ENCODE measurements at places on chromosomes 4 and X.
A peak's percentile ranks its signal among the peaks of the same experiment; 100 is the strongest.

- DNase-seq: no peak
These were observed 47.9 kb downstream of the BEND4 start for GRCh38 chr4:42104521-42104920.

DNA sequence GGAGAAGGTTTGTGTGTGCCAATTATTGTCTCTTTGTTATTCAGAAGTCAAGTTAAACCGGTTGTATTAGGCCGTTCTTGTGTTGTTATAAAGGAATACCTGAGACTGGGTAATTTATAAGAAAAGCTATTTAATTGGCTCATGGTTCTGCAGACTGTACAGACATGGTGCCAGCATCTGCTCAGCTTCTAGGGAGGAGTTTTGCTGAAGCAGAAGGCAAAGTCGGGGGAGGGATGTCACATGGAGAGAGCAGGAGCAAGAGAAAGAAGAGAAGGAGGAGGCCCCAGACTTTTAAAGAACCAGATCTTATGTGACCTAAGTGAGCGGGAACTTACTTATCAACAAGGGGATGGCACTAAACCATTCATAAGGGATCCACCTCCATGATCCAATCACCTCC is 349.3 kb upstream of the PCDH18 start:
- DNase-seq: no peak

GRCh38 chr4:88737307-88737941 is 39.8 kb upstream of the NAP1L5 start:
- DNase-seq: peak; percentile 11

DNA sequence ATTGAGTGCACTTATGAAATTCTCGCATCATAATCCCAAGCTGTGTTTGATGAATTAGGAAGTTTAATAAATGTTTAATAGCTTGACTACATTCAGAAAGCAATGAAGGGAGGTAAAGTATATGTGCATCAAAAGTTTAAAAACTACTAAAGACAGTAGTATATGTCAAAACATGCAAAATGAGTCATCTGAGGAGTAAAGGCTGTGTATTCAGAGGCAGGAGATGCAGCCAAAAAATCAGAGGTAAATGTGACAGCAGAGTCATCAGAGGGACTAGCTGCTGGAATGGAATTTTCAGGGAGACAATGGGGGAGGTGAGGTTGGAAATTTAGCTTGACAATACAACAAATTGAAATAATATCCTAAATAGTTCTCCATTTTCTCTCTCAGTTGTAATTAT is 127.0 kb upstream of the FUNDC1 start:
- no peak for DNase-seq

- DNase-seq: no peak
These were observed 3.4 kb downstream of the KIT start for GRCh38 chr4:54661169-54661568.

GRCh38 chrX:29560065-29560464 is 655.3 kb upstream of the MAGEB2 start:
- no peak for DNase-seq

GRCh38 chrX:141732031-141732430 is 33.5 kb upstream of the SPANXD start:
- no peak for DNase-seq

- peak; percentile 10 for DNase-seq
These were observed 851 bp downstream of the POLR2B start for GRCh38 chr4:56979421-56980072.

DNA sequence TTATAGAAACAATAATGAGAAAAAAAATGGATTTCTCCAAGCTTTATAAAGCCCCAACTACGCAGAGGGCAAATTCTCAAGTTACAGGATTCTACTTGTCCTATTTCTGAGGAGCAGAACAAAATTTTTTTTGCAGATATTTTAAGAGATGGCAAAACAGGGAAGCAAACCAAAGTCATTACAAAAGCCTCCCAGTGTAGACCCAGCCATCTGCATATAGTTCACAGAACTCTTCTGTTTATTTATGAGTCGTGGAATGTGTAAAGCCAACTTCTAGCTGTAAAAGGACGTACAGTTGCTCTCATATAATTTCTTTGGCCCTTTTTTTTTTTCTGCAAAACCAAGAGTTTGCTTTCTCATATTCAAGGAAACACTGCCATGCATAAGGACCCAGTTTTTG is 120.4 kb downstream of the PCDH7 start:
- no peak for DNase-seq

DNA sequence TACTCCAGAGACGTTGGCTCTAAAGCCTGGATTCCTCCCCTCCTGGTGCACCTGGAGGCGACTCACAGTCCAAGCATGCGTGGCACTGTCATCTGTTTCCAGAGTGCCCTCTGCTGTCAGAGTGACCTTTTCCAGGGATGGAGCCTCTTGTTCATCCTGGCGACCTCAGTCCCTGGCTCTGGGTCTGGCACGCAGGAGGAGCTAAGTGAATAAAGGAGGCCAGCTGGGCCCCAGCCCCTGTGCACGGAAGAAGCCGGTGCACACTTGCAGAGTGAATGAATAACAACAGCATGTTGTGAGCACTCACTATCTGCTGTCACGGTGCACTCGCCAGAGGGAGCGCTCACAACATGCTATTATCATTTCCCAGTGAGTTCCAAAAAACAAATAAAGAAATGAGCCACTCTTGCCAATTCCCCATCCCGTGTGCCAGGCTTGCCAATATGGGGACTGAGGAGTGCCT is 27.8 kb upstream of the PSAPL1 start:
- DNase-seq: no peak

DNA sequence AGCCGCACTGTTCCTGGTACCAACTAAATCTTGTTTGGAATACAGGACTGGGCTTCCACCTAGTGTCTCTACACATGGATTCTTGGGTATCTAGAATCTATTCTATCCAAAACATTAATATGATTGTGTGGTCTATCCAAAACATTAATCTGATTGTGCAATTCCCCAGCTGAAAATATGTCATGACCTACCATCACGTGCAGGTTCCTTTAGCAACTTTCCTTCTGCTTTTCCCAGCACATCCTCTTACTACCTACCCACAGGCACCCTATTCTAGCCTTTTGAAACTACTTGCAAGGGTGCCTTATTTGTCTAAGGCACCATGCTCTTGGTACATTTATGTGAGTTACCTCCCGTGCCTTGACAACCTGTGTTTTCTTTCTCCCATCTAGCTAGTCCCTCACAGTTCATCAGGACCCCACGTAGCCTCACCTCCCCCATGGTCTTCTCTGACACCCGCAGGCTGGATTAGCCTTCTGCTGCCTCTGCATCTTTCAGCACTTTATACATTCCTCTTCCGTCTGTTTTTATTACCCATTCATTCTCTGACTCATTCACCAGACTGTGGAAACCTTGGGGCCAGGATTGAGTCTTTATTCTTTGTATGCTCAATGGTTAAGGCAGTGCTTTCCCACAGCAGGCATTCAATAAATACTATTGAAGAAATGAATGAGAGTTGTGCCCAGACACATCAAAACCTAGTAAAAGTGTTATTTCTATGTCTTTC is 88.8 kb upstream of the FAM9B start:
- no peak for DNase-seq

GRCh38 chr4:145011636-145012035 is 86.4 kb downstream of the ANAPC10 start:
- DNase-seq: no peak

DNA sequence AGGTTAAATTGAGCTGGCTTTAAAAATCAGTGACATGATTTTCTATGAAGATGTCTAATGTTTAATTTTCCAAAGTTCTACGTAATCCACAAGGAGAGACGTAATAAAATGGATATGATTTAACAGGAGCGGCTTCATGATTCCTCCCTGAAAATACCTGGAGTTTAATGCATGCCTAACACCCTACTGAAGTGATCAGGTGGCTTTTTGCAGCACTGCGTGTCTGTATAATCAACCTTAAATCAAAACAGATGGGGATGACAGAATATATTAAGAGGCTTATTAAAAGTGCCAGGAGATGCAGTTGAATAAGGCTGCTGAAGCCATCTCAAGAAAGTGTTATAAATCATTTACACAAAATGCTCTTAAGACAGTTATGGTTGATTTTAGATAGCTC is 112.4 kb upstream of the TLR3 start:
- DNase-seq: no peak

DNA sequence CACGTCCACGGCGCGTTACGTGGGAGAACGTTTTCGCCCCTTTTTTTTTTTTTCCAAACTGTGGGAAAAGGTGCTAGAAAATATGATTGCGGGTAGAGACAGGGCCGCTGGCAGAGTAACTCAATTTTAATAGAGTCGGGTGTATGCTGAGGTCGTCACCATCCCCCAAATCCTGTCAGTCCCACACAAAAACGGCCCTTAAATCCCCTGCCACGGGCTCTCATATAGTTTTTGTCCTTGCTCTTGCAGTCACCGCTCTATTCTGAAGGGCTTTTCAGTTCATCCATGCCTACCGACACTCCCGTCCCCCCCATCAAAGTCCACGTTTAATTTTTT is 796 bp upstream of the MED14 start:
- DNase-seq: no peak

GRCh38 chrX:55056820-55057674 is 17.8 kb upstream of the PAGE2B start:
- DNase-seq: no peak

DNA sequence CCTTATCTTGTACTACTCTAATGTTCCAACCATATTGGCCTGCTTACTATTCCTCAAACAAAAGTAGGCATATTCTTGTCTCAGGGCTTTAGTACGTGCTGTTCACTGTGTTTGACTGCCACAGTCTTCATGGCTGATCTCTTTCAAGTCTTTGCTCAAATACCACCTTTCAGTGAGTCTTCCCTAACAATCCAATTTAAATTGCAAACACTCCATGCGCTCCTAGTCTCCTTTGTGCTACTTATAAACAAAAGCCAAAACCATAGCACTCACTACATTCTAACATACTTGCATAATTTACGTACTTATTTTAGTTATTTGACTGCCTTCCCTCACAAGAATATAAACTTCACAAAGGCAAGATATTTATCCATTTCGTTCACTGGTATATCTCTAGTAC is 1.7 kb upstream of the ART3 start:
- no peak for DNase-seq

GRCh38 chr4:189021831-189022230 is 882.6 kb downstream of the TRIML1 start:
- DNase-seq: no peak

DNA sequence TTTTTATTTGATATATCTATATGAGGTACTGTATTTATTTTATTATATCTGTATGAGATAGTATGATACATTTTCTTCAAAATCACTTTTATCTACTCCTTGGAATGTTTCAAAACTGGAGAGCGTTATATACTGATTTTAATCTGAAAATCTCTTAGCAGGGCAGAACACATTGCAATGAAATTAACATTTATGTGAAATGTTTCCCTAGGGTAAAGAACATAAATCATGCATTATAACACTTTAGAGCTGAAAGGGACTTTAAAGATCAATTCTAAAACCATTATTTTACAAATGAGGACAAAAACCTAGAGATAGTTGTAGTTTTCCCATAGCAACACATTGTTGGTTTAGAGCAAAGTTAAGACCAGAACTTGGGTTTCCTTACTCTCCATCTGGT is 153.7 kb downstream of the ATOH1 start:
- no peak for DNase-seq

GRCh38 chr4:81690871-81691270 is 219.2 kb upstream of the RASGEF1B start:
- DNase-seq: no peak

GRCh38 chrX:153662266-153662665 is 11.3 kb downstream of the PNCK start:
- DNase-seq: no peak

- no peak for DNase-seq
These were observed 96.5 kb upstream of the MAP3K15 start for GRCh38 chrX:19611636-19612376.

DNA sequence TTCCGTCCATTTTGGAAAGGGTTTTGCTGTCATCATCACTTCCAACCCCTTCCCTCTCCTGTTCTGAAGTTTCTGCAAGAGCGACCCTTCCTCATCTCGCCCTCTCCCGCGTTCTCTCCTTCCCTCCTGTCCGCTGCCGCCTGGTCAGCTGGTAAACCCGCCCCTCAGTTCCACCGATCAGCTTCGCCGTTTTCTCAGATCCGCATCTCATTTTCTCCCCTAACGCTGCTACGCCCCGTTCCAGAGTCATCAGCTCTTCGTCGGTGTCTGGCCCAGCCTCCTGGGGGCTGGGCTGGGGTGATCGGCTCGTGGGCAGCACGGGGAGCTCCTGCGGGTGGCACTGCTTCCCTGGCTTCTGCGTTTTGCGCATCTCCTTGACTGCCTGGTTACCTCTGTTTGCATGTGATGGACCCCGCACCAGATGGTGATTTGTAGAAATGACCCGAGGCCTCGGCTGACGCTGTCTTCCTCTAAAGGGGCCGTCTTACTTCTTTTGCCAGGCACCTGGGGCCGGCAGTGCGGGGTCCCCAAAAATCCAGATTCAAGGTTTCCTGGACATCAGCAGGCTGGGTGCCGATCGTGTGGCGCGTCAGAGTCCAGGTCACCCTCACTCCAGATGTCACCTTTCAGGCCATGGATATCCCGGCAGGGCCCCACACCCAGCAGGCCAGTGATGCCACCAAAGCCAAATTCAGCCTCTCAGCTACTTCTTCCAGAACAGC is 13.4 kb downstream of the CTBP1 start:
- no peak for DNase-seq

- no peak for DNase-seq
These were observed 394.1 kb downstream of the GALNTL6 start for GRCh38 chr4:172207258-172207657.

DNA sequence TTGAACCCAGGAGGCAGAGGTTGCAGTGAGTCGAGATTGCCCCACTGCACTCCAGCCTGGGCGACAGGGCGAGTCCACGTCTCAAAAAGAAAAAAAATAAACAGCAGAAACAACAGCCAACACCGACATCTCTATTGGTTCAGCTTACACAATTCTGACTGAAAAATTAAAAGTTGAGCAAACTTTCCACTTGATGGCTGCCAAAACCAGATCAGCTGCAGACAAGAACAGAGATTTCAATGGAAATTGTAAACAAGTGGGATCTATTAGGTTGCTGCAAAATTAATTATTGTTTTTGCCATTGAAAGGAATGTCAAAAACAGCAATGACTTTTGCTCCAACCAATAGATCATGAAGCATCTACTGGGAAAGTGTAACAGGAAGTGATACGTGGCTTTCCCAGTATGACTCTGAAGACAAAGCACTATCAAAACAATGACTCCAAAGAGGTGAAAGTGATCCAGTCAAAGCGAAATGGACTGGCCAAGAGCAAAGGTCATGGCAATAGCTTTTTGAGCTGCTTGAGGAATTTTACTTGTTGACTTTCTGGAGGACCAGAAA is 26.3 kb downstream of the UPF3B start:
- DNase-seq: no peak

- no peak for DNase-seq
These were observed 19.7 kb downstream of the CXCL3 start for GRCh38 chr4:74018771-74019170.

DNA sequence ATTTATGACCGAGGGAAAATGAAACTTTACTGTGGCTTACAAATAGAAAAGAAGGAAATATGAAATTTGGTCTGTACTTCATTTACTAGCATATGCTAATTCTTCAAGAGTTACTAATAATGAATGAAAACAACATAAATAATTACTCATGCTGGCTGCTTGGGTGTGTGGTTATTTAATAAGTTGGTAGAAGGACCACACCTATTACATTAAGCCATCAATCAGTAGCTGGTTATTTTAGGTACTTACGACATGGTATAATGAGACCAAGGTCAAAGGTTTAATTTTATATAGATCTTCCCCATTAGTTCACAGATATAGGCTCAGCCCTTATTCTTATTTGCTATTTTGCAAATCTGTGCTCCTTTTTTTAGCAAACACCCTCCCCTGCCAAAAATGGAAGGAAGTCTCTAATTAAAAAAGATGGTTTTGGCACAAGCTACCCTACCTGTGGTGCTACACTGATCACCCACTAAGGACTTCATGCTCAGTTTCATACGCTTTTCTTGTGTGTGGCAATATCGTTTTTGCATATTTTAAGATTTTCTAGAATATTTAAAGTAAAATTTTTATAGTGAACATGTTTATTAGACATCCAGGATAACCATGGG is 14.1 kb downstream of the TMPRSS11D start:
- no peak for DNase-seq

Data from stimulated activated naive B cell treated with anti-CD40 and anti-IgM and Interleukin-4, amounts not matched to agents 10 μg/mL and 1 μg/mL and 100 μg/mL, for 72 hours (primary cell).